ENCODE measurements at places on chromosomes 1 and 21.

DNA sequence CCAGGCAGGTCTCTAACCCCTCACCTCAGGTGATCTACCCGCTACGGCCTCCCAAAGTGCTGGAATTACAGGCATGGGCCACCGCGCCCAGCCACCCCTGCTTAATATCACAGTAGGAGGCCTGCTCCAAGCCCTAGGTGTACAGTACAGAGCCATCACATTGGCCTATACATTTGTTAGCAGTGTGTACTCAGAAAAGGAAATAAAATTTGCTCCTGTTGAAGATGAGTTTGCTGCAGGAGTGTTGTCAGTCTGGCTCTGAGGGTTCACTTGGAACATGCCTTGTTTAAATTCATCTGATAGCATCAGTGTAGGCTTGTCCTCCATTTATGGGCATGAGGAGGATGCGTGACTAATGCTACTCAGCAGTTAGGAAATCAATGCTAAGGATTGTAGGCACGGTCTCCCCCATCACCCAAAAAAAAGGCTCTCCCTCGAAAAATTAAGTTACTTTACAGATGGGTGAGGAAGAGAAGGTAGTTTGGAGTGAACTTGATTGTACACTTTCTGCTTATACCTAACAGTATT is 4.6 kb upstream of the ENAH start:
- H3K27ac ChIP-seq, result peak overlapping the region; percentile 69
- peaks cover 44% of the 10 kb centered on the region for H3K4me1 ChIP-seq
- H3K4me3 ChIP-seq, result no peak overlapping the region
- no peaks in the 10 kb centered on the region for H3K36me3 ChIP-seq
- no peaks in the 10 kb centered on the region for H3K27me3 ChIP-seq
- no peak for DNase-seq

DNA sequence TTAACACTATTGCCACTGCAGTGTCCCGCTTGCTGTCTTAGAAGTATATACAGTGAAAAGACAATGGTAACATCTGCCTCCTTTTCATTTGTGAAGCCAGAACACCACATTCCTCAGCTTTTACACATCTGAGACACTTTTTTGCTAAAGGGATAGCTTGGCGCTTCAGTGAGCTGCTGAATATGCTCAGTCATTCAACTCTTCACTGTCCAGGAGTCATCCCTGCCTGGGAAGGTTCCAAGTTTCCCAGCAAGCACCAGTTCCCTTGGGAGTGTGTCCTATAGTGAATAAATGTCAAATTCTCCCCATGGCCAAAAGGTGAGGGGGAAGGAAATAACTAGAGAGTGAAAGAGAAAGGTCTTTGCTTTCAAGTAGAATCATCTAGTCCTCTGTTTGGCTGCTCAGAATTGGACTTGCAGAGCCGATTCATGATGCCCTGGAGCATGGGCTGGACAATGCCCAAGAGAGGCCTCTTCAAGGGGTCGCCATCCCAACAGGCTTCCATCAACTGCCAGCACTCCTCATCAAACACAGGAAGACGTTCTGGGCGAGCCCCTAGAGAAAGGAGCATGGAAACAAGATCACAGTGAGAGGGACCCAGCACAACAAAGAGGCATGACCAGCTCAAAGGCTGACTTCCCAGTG is 25.5 kb upstream of the RBBP5 start:
- no peak overlapping the region for H3K4me3 ChIP-seq
- peaks cover 21% of the 10 kb centered on the region for H3K4me1 ChIP-seq
- no peak overlapping the region for H3K27ac ChIP-seq
- DNase-seq, result no peak
- peaks cover 40% of the 10 kb centered on the region for H3K36me3 ChIP-seq
- no peaks in the 10 kb centered on the region for H3K27me3 ChIP-seq

- H3K4me3 ChIP-seq, result no peak overlapping the region
- H3K27ac ChIP-seq, result no peak overlapping the region
- DNase-seq, result no peak
- H3K27me3 ChIP-seq, result no peaks in the 10 kb centered on the region
- H3K4me1 ChIP-seq, result no peaks in the 10 kb centered on the region
Measured at GRCh38 chr1:94382201-94382600, 36.0 kb upstream of the ABCD3 start.

- H3K27ac ChIP-seq, result no peak overlapping the region
- H3K4me3 ChIP-seq, result no peak overlapping the region
- no peaks in the 10 kb centered on the region for H3K36me3 ChIP-seq
- H3K27me3 ChIP-seq, result no peaks in the 10 kb centered on the region
- no peak for DNase-seq
Measured at GRCh38 chr1:108016451-108016920, 51.5 kb upstream of the VAV3 start.

DNA sequence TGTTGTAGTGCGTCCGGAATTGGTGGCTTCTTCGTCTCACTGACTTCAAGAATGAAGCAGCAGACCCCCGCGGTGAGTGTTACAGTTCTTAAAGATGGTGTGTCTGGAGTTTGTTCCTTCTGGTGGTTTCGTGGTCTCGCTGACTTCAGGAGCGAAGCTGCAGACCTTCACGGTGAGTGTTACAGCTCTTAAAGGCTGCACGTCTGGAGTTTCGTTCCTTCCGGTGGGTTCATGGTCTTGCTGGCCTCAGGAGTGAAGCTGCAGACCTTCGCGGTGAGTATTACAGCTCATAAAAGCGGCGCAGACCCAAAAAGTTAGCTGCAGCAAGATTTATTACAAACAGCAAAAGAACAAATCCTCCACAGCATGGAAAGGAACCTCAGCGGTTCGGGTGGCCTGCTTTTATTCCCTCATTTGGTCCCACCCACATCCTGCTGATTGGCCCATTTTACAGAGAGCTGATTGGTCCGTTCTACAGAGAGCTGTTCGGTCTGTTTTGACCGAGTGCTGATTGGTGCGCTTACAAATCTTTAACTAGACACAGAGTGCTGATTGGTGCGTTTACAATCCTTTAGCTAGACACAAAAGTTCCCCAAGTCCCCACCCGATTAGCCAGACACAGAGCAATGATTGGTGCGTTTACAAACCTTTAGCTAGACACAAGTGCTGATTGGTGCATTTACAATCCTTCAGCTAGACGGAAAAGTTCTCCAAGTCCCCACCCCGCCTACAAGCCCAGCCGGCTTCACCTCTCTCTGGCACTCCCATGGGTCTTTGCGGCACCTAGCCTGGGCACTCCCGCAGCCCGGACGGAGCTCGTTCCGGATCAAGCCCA is 49.6 kb upstream of the KRTAP19-8 start:
- H3K27me3 ChIP-seq, result no peaks in the 10 kb centered on the region
- H3K4me1 ChIP-seq, result no peaks in the 10 kb centered on the region
- H3K36me3 ChIP-seq, result no peaks in the 10 kb centered on the region
- no peak overlapping the region for H3K27ac ChIP-seq
- DNase-seq, result no peak

GRCh38 chr1:234921266-234922062 is 207.2 kb downstream of the TOMM20 start:
- peak; percentile 74 for DNase-seq
- peak overlapping the region; percentile 80 for H3K27ac ChIP-seq
- H3K36me3 ChIP-seq, result no peaks in the 10 kb centered on the region
- H3K4me3 ChIP-seq, result no peak overlapping the region
- H3K27me3 ChIP-seq, result no peaks in the 10 kb centered on the region

DNA sequence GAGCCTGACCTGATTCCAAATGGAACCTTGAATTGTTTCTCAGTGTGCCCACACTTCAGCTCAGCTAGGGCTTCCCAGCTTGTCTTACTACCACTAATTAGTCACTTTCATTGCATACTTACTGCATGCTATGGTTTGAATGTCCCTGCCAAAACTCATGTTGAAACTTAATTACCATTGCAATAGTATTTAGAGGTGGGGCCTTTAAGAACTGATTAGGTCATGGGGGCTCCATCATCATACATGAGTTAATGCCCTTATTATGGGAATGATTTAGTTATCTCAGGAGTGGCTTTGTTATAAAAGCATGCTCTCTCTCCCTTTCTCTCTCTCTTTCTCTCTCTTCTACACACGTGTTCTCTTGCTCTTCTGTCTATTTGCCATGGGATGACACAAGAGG is 68.3 kb downstream of the NENF start:
- H3K4me1 ChIP-seq, result peaks cover 11% of the 10 kb centered on the region
- H3K27me3 ChIP-seq, result no peaks in the 10 kb centered on the region
- H3K36me3 ChIP-seq, result no peaks in the 10 kb centered on the region
- no peak overlapping the region for H3K4me3 ChIP-seq
- DNase-seq, result no peak
